CD4-positive, alpha-beta T cell treated with Interleukin-6 for 4 hours (primary cell): ENCODE measurements at places on chromosomes 2 and 18.

GRCh38 chr2:99811544-99811943, 321.7 kb upstream of the REV1 start:
- no peak for DNase-seq

- no peak for DNase-seq
These were observed 169.2 kb downstream of the TRIM43 start for GRCh38 chr2:95760806-95761525.

- DNase-seq: no peak
These were observed 133.0 kb downstream of the WDSUB1 start for GRCh38 chr2:159153463-159153862.

DNA sequence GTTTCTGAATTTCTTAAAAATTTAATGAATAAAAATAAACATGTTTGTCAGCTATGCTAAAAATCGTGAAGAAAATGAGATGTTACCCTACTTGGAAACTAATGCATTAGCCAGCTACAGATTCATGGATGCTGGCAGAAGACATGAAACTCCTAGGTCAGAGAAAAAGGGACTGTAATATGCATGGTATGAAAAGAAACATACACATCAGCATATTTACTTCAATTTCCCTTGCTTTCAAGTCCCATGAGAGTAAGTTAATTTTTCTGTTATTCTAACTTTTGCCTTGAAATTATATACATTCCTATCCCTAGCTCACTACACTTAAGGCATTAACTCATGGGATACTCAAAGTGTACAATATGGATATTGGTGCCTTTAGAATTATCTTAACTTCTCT, 2041.4 kb upstream of the LRRTM1 start:
- DNase-seq: no peak

- no peak for DNase-seq
These were observed 9.1 kb downstream of the NGEF start for GRCh38 chr2:233003658-233004555.

DNA sequence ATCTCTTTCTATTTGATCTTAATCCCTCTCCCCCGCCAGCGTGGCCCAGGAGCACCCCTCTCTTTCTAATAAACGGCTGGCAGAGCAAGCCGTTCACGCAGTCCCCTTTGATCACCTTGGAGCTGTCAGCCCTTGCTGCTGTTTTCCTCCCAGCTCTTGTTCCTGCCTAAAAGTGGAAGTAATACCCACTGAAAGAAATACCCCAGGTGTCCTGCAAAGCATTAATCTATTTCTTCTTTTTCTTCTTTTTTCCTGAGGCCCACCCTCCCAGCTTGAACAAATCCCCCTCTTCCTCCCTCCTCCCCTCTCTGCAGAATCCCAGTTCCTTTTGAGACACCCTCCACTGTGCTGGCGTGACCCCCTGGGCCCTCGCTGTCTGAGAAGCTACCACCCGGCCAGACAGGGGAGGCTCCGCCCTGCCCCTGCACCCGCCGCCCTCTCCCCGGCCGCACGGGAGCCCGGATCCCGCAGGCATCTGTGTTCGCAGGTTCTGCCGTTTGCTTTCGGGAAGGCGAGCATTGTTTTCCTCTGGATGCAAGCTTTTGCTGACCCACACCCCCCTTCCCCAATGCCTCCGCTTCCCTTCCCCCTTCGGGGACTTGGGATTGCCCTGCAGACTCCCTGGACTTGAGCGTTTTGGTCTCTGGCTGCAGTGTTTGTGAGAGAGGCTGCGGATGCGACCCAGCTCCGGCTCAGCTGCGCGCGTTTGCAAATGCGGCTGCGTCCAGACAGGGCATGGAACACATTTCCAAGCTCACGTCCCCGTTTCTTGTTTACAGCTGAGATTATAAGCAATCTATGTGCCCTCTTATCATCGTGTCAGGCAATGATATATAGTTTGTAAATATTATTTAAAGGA, 631.5 kb downstream of the NYAP2 start:
- DNase-seq: no peak

GRCh38 chr2:30385327-30385726, 61.7 kb upstream of the LCLAT1 start:
- no peak for DNase-seq
